GM23248 (cell line): ENCODE measurements at places on chromosomes 16 and 17. TPM values are rescaled to one million over a fixed set of nuclear protein-coding genes. Genes with fewer than 3 reads are reported as not detected.
A peak's percentile ranks its signal among the peaks of the same experiment; 100 is the strongest.

The GRIN2A gene
- not detected in 2 replicates for total RNA-seq

The IKZF3 gene
- not detected in 2 replicates for total RNA-seq

The CCL13 gene
- total RNA-seq = not detected in 2 replicates

The WNK4 gene
- 3.0 and 3.4 TPM in 2 replicates for total RNA-seq

The KRTAP1-5 gene
- total RNA-seq = 49.2 and 64.1 TPM in 2 replicates

The ABAT gene
- 5.2 and 8.0 TPM in 2 replicates for total RNA-seq

- no peak for DNase-seq
These were observed 91.8 kb upstream of the NOL11 start for GRCh38 chr17:67625971-67626370.

- DNase-seq = peak; percentile 3
These were observed 27.8 kb upstream of the INTS2 start for GRCh38 chr17:61955619-61956018.

DNA sequence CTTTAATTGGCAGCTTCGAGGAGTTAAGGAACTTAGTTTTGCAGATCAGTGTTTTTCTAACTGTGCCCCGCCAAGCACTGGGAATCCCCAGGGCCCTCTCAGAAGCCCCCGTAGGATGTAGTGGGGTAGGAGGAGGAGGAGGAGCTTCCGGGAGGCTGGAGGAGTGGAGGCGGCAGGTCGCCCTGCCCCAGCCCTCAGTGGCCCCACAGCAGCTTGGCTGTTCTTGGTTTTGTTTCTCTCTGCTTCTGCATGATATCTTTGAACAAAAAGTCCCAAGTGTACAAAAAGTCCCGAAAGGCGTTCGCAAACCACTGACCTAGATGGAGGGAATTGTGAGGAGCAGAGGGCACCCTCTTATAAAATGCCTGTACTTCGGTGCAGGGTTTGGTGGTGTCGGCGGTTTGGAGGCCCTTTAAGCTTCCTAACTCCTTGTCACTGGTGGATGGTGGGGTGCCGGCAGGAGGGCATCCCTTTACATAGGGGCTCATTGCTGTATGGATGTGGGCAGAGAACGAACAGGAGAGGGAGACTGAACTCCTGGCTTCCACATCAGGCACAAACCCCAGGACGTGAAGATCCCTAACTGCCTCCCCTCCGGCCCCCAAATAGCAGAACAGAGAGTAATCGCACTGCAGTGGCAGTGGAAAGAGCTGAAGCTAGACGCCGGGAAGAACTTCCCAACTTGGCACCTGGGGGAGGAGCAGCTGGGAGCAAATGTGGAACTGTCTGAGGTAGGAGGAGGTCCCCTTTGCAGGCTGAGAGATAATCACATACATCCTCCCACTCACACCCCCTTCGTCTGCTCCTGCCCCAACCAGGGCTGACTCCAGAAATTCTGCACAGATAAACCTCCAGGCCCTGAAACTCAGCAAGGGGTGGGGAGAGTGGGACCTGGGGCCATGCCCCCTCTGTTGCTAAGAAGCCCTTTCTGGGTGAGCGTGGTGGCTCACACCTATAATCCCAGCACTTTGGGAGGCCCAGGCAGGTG lies 20.1 kb downstream of the EPOP start:
- DNase-seq = no peak

- no peak for DNase-seq
These were observed 13.4 kb upstream of the SMIM36 start for GRCh38 chr17:55524440-55525220.

DNA sequence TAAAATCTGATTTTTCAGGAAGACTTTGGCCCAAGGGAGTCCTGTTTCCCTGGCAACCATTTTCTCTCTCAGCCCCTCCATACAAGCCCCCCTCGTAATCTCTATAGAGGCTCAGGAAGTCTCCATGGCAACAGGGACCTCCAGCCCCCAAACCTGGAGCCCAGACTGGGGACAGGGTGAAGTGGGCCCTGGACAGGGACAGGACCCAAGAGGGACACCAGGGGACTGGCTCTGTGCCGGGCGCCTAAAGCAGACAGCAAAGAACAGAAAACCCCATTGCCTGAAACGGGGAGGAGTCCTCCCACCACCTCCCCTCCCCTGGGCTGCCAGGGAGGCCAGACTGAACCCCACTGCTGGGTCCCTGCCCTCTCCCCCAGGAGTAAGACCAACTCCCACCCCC lies 40.6 kb downstream of the CPNE2 start:
- no peak for DNase-seq

GRCh38 chr16:89166696-89167424 lies 4.7 kb upstream of the CDH15 start:
- peak; percentile 53 for DNase-seq

- DNase-seq = no peak
These were observed 5.1 kb upstream of the KRT16 start for GRCh38 chr17:41617698-41618097.

DNA sequence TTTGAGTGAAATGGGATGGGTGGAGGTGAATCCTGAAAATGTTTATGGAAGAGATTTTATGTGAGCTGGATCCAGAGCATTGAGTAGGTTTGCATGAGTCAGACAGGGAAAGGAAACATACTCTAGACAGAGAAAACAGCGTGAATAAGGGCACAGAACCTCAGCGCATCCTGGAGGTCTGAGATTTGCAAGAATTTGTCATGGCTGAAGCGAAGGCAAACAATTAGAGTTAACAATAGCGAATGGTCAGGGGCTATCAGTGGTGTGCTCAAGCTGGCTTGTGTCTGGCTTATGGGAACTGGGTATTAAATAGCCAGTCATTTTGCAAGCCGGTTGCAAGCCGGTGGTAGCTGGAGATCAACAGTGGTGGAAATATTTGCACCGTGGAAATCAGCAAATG lies 36.4 kb downstream of the MAP2K6 start:
- no peak for DNase-seq

DNA sequence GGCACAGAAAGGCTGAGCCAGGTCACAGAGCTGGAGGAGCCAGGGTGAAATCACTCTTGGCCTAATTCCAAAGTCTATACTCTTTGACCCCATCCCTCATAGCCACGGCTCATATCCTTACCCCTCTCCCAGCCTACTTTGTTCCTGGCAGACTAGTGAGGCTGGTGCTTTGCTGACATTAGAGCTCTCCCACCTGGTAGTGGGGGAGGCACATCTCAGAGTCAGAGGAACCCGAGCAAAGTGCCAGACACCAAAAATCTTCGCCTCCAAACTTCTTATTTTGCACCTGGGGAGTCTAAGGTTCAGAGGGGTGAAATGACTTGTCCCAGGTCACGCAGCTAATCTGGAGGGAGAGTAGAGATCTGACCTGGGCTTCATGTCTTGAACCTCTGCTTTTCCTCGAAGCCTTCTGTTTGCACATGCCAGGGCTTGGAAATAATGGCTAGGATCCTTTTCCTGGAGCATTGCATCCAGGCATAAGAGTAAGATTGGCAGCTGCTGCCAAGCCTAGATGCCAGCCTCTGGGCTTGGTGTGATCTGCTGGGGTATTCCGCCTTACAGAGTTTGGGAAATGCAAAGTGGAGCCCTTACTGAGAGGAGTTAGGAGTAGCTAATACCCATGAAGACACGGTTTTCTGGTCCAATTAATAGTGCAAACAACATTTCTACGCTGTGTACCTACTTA lies 126.9 kb downstream of the SPACA3 start:
- DNase-seq = no peak

GRCh38 chr17:5809580-5810188 lies 225.4 kb upstream of the NLRP1 start:
- no peak for DNase-seq

GRCh38 chr16:84786605-84787262 lies 33.1 kb upstream of the CRISPLD2 start:
- DNase-seq = no peak

- peak; percentile 27 for DNase-seq
These were observed 30.8 kb downstream of the B9D1 start for GRCh38 chr17:19331543-19332245.

DNA sequence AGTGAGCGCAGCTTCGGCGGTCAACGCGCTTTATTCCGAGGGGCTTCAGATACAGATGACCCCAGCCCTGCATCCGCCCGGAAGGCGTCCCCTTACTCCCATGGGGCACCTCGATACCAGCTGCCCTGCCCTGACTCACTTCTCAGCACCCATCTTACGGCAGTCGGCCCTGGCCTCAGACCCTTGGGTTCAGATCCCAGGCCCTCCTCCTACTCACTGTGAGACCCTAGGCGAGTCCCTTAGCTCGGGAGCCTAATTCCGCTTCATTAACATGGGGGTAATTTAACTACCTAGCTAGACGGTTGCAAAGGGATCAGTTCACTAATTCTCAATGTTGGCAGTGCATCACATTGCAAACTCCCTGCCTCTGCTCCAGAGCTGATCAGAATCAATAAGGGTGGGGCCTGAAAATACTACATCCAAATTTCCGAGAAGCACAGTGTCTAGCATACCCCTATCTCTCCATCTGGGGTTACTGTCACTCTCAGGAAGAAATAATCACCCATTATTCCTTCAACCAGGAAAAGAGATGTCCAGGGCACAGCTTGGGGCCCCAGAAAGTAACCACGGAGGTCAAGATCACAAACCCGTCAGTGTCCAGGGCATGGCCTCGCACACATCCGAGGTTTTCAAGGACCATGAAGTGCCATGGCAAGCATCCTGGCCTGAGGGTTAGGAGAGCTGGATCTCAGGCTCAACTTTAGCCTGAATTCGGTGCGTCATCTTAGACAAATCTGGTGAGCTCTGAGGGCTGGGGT lies 415 bp upstream of the FLOT2 start:
- no peak for DNase-seq

GRCh38 chr17:12918142-12918541 lies 99.7 kb downstream of the ELAC2 start:
- DNase-seq = peak; percentile 34

DNA sequence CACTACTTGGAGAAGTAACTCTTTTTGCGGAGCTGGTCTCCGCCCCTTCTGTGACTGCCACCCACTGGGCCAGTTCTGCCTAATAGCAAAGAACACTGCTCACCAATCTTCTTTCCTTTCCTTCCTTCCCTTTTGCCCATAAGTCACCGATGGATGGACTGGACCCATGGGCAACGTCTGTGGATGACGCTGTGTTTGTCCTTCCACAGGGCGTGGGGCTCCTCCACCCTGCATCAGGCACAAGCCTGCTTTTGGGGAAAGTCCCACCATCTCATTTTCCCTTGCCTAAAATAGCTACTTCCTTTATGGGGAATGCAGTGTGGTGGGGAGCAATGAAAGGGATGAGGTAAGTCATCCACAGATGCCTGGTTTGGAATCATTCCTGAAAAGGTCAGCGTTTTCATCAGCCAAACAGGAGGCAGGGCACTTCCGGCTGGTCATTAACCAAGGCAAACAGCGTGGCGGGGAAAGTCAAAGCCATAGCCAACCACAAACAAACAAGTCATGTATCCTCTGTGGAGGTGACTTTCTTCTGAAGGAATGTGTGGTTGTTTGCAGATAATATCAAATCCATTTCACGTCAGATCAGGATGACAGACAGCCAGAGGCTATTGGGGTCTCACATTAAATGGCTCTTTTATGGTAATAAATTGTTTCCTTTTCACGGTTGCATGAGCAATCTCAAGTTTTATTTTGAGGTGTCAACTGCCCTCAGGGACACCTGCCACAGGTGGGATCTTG lies 30.7 kb upstream of the MED9 start:
- DNase-seq = peak; percentile 93

- DNase-seq = no peak
These were observed 11.5 kb upstream of the ZNF747 start for GRCh38 chr16:30546115-30546514.

DNA sequence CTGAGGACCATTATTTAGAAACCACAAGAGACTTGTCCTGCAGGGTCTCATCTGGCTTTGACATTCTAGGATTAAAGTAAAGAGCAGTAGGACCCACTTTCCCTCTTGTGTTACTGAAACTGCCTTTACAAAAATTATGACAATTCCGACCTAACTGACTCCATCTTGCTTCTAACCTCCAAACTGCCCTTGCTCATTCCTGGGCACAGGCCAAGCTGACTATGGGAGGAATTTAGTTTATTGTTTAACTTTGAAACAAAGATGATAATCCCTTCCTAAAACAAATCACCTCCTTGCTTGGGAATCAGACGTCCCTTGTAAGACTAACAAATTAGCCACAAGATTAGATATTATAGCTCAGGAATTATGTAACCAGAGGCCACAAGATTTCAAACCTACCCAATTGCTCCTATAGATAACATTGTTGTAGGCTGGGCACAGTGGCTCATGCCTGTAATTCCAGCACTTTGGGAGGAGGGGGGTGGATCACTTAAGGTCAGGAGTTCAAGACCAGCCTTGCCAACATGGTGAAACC lies 87.0 kb upstream of the FBXO47 start:
- DNase-seq = no peak

DNA sequence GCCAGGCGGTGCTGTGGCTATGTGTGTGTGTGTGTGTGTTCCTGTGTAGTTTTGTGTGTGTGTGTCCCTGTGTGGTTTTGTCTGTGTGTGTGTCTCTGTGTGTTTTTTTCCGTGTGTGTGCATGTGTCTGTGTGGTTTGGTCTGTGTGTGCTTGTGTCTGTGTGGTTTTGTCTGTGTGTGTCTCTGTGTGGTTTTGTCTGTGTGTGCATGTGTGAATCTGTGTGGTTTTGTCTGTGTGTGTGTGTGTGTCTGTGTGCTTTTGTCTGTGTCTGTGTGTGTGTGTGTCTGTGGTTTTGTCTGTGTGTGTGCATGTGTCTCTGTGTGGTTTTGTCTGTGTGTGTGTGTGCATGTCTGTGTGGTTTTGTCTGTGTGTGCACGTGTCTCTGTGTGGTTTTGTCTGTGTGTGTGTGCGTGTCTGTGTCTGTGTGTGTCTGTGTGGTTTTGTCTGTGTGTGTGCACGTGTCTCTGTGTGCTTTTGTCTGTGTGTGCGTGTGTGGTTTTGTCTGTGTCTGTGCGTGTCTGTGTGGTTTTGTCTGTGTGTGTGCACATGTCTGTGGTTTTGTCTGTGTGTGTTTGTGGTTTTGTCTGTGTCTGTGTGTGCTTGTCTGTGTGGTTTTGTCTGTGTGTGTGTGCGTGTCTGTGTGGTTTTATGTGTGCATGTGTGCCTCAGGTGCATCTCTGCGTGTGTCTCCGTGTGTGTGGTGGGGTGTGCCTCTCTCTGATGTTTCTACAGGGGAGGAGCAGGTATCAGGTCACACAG lies 62.3 kb downstream of the ZDHHC7 start:
- no peak for DNase-seq

DNA sequence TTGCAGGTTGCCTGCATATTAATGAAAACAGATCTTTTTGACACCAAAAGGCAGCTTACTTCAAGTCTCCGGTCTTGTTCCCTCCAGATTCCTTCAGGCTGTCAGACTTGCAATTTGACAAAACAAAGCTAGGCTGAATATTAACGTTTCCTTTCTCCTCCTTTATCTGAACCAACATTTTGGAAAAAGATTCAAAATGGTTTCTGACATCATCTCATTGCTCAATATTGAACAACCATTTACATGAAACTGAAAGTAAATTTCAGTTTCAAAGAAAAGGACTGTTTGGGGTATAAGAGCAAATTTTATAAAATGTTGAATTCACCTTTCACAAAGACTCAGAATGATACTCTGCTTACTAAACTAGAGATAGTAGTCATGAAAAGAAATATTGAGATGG lies 521.8 kb downstream of the KCNJ2 start:
- no peak for DNase-seq
